HCT116 (cell line): ENCODE measurements at places on chromosomes 5 and 9. TPM values are rescaled to one million over a fixed set of nuclear protein-coding genes. Genes with fewer than 3 reads are reported as not detected.
A peak's percentile ranks its signal among the peaks of the same experiment; 100 is the strongest.

Gene IFNB1
- total RNA-seq: not detected

Gene C6
- total RNA-seq: 0.37 TPM

Gene PCDHB14
- total RNA-seq: 0.27 TPM

Gene SGCD
- not detected for total RNA-seq

Gene QRFP
- not detected for total RNA-seq

DNA sequence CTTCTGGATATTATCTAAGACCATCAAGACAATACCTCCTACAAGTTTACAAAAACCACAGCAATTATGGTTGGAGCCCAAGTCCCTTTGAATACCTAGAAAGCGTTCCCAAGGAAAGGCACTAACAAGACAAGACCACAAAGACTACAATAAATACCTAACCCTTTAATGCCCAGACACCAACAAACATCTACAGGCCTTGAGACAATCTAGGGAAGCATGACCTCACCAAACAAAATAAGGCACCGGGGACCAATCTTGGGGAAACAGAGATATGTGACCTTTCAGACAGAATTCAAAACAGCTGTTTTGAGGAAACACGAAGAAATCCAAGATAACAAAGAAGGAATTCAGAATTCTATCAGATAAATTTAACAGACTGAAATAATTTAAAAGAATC, 37.8 kb downstream of the OXCT1 start:
- H3K4me1 ChIP-seq: peaks cover 10% of the 10 kb centered on the region
- no peaks in the 10 kb centered on the region for H3K36me3 ChIP-seq
- H3K4me3 ChIP-seq: no peak overlapping the region
- no peaks in the 10 kb centered on the region for H3K27me3 ChIP-seq
- DNase-seq: no peak

GRCh38 chr5:29568028-29568427, 1625.5 kb upstream of the CDH6 start:
- no peaks in the 10 kb centered on the region for H3K27me3 ChIP-seq
- no peak for DNase-seq
- H3K27ac ChIP-seq: no peak overlapping the region

DNA sequence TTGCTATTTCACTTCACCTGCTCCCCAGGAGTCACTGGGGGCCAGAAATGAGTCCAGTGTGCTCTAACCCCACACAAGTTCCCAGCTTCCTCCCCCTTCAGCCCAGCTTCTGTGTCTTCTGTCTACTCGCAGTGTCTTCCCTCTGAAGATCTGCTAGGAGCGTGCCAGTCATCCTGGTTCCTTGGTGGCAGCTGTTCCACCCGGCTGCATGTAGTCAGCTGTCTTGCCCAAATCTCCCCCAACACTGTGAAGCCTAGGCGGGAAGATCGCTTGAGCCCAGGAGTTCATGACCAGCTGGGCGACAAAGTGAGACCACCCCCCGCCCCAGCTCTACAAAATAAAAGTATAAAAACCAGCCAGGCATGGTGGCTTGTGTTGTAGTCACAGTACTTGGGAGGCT, 154.0 kb downstream of the GDNF start:
- H3K4me1 ChIP-seq: no peaks in the 10 kb centered on the region
- H3K4me3 ChIP-seq: no peak overlapping the region
- H3K36me3 ChIP-seq: no peaks in the 10 kb centered on the region
- no peak for DNase-seq

GRCh38 chr9:83655433-83655832, 32.5 kb downstream of the IDNK start:
- H3K27ac ChIP-seq: no peak overlapping the region
- DNase-seq: no peak
- H3K4me1 ChIP-seq: no peaks in the 10 kb centered on the region
- H3K4me3 ChIP-seq: no peak overlapping the region
- H3K27me3 ChIP-seq: no peaks in the 10 kb centered on the region

GRCh38 chr5:93279296-93279963, 301.6 kb downstream of the NR2F1-AS1 start:
- DNase-seq: no peak
- no peak overlapping the region for H3K4me3 ChIP-seq
- no peaks in the 10 kb centered on the region for H3K36me3 ChIP-seq
- H3K27me3 ChIP-seq: no peaks in the 10 kb centered on the region
- peaks cover 3% of the 10 kb centered on the region; the same call in 1 of the 2 replicates for H3K4me1 ChIP-seq
- no peak overlapping the region for H3K27ac ChIP-seq

- no peak overlapping the region for H3K4me3 ChIP-seq
- H3K27ac ChIP-seq: no peak overlapping the region
- H3K4me1 ChIP-seq: peaks cover 29% of the 10 kb centered on the region
- peaks cover 4% of the 10 kb centered on the region; the same call in 1 of the 2 replicates for H3K27me3 ChIP-seq
- DNase-seq: no peak
Observed at GRCh38 chr5:137233726-137234125, 265.4 kb downstream of the SPOCK1 start.

- H3K36me3 ChIP-seq: no peaks in the 10 kb centered on the region
- 0 out of 2 replicates have a peak, but pooled peaks cover 3% of the 10 kb centered on the region for H3K27me3 ChIP-seq
- no peaks in the 10 kb centered on the region for H3K4me1 ChIP-seq
- H3K27ac ChIP-seq: no peak overlapping the region
- no peak overlapping the region for H3K4me3 ChIP-seq
- no peak for DNase-seq
Observed at GRCh38 chr9:18710065-18710464, 236.1 kb downstream of the ADAMTSL1 start.

- peak; percentile 22 for DNase-seq
- H3K4me1 ChIP-seq: 0 out of 2 replicates have a peak, but pooled peaks cover 5% of the 10 kb centered on the region
- H3K27ac ChIP-seq: no peak overlapping the region
- H3K27me3 ChIP-seq: no peaks in the 10 kb centered on the region
- no peak overlapping the region for H3K4me3 ChIP-seq
Observed at GRCh38 chr5:171152382-171152781, 156.7 kb upstream of the TLX3 start.

- H3K36me3 ChIP-seq: no peaks in the 10 kb centered on the region
- peaks cover 11% of the 10 kb centered on the region for H3K4me1 ChIP-seq
- H3K4me3 ChIP-seq: peak overlapping the region; percentile 37
- peak overlapping the region; percentile 52 for H3K27ac ChIP-seq
- no peaks in the 10 kb centered on the region for H3K27me3 ChIP-seq
- DNase-seq: peak; percentile 79
Observed at GRCh38 chr9:110015759-110016158, 192.2 kb downstream of the C9orf152 start.

- no peak for DNase-seq
- H3K27ac ChIP-seq: no peak overlapping the region
- no peaks in the 10 kb centered on the region for H3K4me1 ChIP-seq
- no peaks in the 10 kb centered on the region for H3K36me3 ChIP-seq
- H3K27me3 ChIP-seq: no peaks in the 10 kb centered on the region; the same call in 1 of the 2 replicates
Observed at GRCh38 chr9:90167914-90168313, 474.7 kb downstream of the DIRAS2 start.

DNA sequence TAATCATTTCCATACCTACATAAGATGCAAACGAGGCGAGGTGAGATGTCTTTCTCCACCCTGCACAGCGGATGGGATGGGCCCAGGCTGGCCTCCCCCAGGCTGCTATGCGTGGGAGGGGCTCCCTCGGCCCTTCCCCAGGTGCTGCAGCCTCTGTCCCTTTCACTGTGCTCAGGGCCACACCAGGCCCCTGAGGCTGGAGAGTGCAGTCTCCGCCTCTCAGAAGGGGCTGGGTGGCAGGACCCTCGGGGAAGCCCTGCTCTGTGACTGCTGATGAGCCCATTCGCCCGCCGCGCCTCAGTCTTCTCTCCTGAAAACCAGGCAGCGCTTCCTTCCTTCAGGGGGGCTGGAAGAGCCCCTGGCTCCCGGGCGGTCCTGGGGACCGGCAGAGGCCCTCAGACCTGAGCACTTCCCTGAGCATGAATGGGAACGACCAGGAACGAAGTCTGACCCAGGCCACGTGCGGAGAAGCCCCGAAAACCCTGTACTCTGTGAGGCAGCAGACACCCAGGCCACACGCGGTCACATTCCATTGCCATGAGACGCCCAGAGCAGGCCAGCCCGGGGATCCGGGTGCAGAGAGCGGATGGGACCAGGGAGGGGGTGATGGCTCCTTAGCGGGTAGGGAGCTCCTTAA, 21.9 kb upstream of the NOTCH1 start:
- DNase-seq: peak; percentile 57
- peak overlapping the region; percentile 40 for H3K4me3 ChIP-seq
- H3K27me3 ChIP-seq: no peaks in the 10 kb centered on the region
- peak overlapping the region; percentile 83 for H3K27ac ChIP-seq
